ENCODE measurements at places on chromosomes 16 and 17.
A peak's percentile ranks its signal among the peaks of the same experiment; 100 is the strongest.

- DNase-seq: no peak
Observed at GRCh38 chr16:85008271-85008670, 3.1 kb downstream of the ZDHHC7 start.

GRCh38 chr16:86210403-86211193, 299.7 kb upstream of the FOXF1 start:
- no peak for DNase-seq

- DNase-seq: no peak
Observed at GRCh38 chr17:50318501-50319285, 27.2 kb upstream of the XYLT2 start.

- no peak for DNase-seq
Observed at GRCh38 chr17:29929006-29929532, 959 bp downstream of the SSH2 start.

DNA sequence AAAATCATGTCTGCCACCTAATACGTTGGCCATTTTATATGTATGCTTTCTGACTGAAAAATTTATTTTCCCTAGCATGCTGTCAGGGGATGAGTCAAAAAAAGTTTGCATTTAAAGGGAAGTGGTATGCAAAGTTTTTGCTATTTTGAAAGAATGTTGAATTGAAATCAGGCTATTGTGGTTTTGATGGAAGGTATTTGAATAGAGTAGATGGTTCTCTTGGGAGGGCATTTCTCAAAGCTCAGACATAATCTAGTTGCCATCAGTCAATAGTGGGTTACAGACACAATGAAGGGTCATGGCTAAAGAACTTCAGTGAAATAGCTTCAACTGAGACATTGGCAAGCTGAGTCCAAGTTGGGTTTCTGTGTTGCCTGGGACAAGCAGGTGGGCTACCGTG, 102.4 kb downstream of the MAP2K6 start:
- no peak for DNase-seq

- no peak for DNase-seq
Observed at GRCh38 chr17:3799181-3799945, 1.6 kb downstream of the ITGAE start.

- no peak for DNase-seq
Observed at GRCh38 chr17:30422171-30422570, 43.4 kb downstream of the CPD start.

GRCh38 chr17:80847496-80848230, 144.0 kb upstream of the CHMP6 start:
- no peak for DNase-seq

GRCh38 chr17:67837965-67838364, 12.7 kb downstream of the BPTF start:
- no peak for DNase-seq

DNA sequence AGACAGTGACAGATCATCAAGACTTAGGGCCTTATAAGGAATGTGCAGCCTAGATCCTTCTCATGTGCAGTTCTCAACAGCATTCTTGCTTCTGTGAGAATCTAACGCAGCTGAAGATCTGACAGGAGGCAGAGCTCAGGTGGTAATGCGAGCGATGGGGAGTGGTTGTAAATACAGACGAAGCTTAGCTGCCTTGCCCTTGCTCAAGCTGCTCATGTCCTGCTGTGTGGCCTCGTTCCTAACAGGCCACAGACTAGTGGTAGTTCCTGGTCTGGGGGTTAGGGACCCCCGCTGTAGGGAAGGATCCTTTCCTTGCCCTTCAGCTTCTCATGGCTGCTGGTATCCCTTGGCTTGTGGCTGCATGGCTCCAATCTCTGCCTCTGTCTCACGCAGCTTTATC, 10.3 kb upstream of the NTN1 start:
- no peak for DNase-seq

DNA sequence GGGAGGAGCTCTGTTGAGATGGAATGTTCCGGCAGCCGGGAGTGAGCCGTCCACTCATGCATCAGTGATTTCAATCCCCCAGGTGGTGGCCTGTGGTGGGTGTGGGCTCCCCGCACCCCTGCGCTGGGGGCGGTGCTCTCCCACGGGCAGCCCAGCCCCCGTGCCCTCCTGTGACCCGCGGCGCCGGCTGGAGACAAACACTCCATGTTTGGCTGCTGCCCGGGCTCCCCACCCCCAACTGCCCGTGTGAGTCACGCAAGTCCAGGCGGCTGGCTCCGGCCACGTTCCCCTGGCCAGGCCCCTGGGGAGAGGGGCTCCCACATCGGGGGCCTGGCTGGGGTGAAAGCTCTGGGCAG, 29.4 kb downstream of the CACNA1H start:
- DNase-seq: no peak

DNA sequence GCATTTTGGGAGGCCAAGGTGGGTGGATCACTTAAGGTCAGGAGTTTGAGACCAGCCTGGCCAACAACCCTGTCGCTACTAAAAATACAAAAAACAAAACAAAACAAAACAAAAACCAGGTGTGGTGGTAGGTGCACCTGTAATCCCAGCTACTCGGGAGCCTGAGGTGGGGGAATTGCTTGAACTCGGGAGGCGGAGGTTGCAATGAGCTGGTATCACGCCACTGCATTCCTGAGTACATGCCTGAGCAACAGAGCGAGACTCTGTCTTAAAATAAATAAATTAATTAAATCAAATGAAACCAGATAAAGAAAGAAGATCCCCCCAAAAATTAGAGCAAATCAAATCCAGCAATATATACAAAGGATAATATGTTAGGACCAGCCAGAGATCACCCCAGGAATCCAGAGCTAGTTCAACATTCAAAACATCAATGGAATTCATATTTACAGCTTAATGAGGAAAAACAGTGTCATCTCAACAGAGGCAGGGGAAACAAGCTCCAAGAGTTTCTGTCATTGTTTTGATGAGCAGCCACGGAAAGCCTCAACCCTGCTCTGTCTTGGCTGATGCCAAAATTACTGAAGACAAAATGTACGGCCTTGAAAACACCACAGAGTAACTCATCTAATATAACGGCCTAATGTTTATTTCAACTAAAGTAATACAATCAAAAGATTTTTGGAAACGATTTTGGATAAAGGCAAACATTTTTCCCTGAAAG, 3.7 kb downstream of the PEMT start:
- DNase-seq: no peak

GRCh38 chr17:49488612-49489011, 6.5 kb upstream of the NGFR start:
- DNase-seq: no peak

- no peak for DNase-seq
Observed at GRCh38 chr16:8963010-8963820, 491 bp downstream of the USP7 start.

GRCh38 chr16:53664724-53665345, 38.8 kb downstream of the RPGRIP1L start:
- DNase-seq: peak; percentile 24

DNA sequence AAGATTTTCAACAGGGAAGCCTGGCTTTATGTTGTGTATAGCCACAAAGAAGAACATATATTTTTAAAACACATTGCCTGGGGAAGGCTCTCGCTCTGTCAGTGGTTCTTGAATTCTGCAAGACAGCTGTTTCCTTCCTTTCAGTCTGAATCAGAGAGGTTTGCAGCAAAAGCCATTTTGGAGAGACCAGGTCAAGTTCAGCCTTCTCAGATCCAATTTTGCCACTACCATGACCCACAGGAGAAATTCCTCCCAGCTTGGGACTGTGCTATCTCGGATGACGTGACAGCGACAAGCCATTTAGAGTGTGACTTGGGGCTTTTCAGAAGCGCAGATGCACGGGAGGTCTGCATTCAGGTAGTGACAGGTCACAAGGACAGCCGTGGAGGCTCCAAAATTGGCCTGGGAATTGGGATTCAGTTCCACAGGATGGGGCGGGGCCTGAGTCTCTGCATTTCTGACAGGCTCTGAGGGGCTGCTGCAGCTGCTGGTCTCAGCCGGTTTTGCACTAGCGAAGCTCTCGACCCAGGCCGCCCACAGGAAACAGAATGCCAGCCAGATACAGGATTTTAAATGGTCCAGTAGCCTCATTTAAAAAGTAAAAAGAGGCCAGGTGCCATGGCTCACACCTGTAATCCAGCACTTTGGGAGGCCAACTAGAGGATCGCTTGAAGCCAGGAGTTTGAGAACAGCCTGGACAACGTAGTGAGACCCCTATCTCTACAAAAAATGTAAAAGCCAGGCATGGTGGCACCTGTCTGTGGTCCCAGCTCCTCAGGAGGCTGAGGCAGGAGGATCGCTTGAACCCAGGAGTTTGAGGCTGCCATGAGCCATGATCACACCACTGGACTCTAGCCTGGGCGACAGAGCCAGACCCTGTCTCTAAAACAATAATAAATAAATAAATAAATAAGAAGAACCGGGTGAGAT, 196.6 kb upstream of the CIBAR2 start:
- DNase-seq: no peak

- DNase-seq: no peak
Observed at GRCh38 chr17:42706732-42707131, 24.4 kb downstream of the CNTNAP1 start.

GRCh38 chr16:29805232-29806098, 864 bp upstream of the MAZ start:
- DNase-seq: peak; percentile 99

GRCh38 chr17:17970699-17971430, 1.3 kb downstream of the TOM1L2 start:
- no peak for DNase-seq

GRCh38 chr17:49764559-49765180, 739 bp upstream of the FAM117A start:
- DNase-seq: no peak

GRCh38 chr17:40922239-40922638, 15.2 kb downstream of the KRT23 start:
- DNase-seq: peak; percentile 12

All from muscle of back (tissue), 13 donors.